Stimulated activated naive CD4-positive, alpha-beta T cell treated with Interleukin-2 at 50 U/mL for 16 hours (primary cell): ENCODE measurements at places on chromosomes 5 and 9.

GRCh38 chr5:133712562-133712961, 100.2 kb upstream of the FSTL4 start:
- no peak for DNase-seq

- no peak for DNase-seq
These were observed 201.5 kb upstream of the MVB12B start for GRCh38 chr9:126125177-126125576.

GRCh38 chr9:99103054-99103895, 1.6 kb upstream of the TGFBR1 start:
- DNase-seq: no peak

DNA sequence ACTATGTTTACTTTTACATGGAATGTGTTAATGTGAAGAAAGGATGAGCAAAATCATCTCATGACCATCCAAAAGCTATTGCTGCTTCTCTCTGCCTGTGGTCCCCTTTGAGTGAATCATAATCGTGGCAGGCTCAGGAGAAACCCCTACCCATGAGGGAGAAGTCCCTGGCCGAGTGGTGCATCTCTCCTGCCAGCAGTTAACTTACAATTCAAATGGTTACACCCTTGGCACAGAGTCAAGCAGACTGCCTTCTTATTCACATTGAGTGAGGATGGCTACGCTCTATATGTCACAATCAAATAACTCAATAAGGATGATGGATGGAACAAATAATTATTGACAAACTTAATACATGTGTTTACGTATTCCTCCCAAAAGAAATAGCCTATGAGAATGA, 179.1 kb downstream of the FGF1 start:
- no peak for DNase-seq

DNA sequence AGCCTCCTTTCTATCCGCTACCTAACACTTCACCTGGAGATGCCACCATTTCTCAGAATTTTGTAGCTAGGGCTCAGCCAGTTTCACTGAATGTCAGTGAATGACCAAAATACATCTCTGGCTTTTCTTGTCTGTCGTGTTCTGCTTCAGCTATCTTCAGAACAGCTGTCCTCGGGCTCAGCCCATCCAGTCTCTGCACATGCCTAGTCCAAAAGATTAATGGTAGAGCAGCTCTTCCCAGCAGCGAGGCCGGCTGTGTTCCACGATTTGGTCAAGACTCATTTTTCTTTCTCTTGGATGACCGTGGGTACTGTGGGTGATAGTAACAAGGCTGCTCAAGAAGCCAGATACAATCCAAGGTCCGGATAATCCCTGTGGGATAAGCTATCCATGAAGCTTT, 342.8 kb downstream of the GABRG2 start:
- no peak for DNase-seq

DNA sequence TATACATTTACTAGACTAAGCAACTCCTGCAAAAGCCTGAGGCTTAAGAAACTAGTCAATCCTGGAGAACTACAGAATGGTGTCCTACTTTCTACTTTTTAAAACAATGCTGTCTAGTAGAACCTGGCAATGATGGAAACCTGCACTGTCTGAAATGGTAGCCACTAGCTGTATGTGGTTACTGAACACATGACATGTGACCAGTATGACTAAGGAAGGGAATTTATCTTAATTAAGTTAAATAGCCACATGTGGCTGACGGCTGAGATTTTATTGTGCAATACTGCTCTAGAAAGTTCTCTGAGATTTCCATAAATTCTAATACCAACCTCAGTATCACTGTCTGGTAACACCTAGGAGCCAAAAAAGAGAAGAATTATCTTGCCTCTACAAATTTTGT, 44.9 kb upstream of the RAPGEF6 start:
- DNase-seq: no peak

DNA sequence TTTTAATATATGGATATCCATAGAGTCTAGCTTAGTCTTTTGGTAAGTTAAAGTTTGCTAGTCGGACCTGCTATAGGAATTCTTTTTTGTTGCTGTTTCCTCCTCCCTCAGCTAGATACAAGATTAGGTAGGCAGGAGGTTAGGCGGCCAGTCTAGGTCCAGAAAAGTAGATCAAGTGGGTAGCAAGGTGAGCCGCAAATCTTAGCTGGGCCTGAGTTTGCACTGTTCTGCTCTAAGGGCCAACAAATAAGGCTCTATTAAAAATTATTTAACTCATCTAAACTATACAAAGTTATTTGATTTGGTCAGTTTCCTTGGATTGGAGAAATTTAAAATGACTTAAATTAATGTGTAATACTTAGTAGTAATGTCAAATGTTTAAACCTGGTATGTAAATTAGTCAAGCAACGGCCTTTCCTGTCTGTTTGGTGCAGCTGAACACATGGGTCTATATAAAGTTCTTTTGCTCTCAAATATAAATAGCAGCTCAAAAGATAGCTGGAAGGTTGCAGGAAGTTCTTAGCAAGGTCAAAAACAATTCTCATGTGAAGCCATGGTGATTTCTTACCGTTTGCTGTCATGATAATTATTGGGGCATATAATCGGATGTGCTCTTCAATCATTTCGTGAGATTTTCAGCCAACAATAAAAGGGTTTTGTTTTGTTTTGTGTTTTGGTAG, 72.0 kb downstream of the PRKACG start:
- DNase-seq: no peak

GRCh38 chr5:122412966-122413365, 100.9 kb downstream of the SNCAIP start:
- no peak for DNase-seq

- no peak for DNase-seq
These were observed 107.7 kb downstream of the GDA start for GRCh38 chr9:72256931-72257330.

DNA sequence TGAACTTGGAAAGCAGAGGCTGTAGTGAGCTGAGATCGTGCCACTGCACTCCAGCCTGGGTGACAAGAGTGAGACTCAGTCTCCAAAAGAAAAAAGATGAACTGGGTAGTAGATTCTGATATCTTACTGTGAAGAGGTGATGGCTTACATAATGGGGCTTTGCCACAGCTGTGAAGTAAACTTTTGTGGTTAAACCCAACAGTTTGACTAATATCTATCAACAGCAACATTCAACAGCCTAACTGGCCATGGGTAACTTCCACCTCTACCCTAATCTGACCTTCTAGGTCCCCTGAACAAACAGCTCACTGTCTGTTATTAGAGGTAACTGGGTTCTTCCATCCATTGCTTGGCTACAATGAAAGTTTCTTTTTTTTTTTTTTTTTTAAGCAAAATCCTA, 52.1 kb downstream of the TLE1 start:
- DNase-seq: no peak

DNA sequence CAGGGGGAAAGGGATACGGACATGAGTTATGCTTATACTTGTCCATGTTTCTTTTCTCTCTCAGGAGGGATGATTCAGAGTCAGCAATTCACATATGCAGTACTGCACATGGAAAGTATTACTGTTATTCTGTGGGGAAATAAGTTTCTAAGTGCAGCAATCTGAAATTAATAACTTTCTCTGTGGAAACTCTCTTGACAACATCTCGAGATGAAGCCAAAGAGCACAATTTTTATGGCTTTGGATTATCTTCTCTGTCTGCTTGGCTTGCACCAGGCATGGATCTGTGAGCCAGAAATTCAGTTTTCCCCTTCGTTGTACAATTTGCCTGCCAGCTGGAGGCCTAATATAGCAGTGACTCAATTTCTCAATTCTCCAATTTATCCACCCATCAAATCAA, 2.5 kb upstream of the NDFIP1 start:
- DNase-seq: no peak
